ENCODE measurements at places on chromosomes 5 and 9.

DNA sequence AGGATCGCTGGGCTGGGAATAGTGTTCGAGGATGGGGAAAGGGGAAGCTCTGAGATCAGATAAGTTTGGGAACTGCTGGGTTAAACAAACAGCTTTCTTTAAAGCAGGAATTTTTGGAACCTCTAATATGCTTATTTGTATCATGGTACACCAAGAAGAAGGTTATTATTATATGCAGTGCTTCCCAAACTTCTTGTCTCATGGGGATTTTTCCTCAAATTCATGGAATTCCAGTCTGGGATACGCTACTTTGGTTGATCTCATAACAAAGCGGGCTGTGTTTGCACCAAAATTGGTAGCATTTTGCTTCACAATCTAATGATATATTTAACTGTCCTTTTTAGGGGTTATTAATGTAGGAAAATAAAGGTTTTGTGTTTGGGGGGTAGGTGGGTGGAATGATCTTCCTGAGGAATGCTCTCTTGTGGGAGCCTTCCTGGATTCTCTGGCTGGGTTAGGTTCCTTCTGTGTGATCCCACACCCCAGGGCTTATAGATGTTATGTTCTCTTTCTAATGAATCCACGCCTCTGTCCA is 116.2 kb upstream of the PANK3 start:
- no peak for DNase-seq

- DNase-seq = no peak
These were observed 75.9 kb upstream of the NR5A1 start for GRCh38 chr9:124583134-124583533.

GRCh38 chr5:173689171-173689736 is 72.8 kb upstream of the BOD1 start:
- no peak for DNase-seq

- no peak for DNase-seq
These were observed 2295.1 kb upstream of the WWC1 start for GRCh38 chr5:165996201-165996875.

DNA sequence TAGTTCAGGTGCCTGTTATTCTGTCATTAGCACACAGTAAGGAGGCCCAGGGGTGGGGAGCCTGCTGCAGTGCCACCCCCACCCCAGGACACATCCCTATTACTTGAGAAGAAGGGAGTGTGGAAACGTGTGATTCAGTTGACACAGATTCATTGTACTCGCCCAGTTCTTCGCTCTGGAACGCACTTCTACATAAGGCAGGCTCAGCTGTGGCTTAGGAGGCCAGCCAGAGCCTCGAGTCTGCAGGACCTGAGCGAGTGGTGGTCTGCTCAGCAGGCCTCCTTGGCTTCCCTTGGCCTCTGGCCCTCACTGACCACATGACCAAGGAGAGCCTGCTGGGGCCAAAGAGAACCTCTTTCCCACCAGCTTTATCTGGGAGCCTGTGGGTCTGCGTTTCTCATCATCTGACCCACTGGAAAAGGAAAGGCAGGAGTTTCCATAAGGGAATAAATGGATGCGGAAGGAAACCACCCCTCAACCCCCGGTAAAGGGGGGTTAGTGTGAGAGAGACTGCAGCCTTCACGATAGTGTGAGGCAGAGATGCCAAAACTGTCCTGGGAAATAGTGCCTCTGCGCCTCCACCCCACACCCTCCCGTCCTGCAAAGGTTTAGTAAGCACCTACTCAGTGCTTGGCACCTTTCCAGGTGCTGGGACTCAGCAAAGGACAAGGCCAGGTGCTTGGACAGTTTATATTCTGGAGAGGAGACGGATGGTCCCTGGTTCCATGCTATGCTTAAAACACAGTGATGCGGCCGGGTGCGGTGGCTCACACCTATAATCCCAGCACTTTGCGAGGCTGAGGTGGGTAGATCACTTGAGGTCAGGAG is 73.7 kb downstream of the PPARGC1B start:
- no peak for DNase-seq

GRCh38 chr9:84151640-84152039 is 171.0 kb downstream of the RMI1 start:
- DNase-seq = no peak

DNA sequence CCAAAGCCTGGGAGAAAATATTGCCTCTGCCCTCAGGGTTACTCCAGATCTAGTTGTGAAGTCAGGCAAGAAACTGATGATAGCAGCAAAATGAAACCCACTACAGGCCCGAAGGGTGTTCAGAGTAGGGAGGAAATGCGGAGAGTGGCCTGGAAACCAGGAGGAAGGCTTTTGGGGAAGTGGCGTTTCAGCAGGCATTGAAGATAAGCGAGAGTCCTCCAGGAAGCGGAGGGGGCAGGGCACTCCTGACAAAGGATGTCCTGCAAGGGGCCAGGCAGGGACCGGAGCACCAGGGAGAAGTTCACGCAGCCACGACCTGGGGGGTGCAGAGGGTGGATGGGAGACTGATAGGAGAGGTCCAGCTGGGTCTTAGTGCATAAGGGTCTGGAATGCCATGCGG is 7.8 kb upstream of the FOXI1 start:
- DNase-seq = no peak

GRCh38 chr9:78122631-78123030 is 91.0 kb upstream of the GNAQ start:
- DNase-seq = no peak

DNA sequence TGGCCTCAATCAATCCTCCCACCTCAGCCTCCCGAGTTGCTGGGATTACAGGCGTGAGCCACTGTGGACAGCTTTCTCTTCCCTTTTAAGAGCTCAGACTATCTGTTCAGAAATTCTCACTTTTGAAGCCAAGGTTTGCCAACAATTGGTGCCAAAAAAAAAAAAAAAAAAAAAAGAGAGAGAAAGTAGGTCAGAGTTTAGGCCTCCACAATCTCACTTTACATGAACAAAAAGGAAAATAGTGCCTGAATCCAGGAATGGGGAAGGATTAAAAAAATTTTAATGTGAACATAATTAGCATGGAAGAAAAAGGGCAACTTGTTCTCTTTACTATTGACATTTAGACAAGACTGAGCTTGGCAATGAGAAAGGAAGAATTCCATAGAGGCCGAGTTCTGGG is 94.1 kb downstream of the NSG2 start:
- no peak for DNase-seq

DNA sequence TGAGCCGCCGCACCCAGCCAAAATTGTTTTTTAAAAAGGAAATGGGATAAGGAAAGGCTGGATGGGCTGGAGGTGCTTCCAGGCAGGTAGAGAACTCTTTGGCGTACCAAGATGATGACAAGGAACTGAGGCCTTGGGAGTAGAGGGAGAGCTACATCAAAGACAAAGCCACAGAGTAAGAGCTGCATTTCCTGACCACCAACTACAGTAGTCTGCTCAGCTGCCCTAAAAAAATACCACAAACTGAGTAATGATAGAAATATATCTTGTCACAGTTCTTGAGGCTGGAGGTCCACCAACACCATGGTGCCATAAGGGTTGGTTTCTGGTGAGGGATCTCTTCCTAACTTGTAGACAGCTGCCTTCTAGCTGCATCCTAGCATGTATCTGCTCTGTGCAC is 8.2 kb downstream of the OR1K1 start:
- DNase-seq = no peak

DNA sequence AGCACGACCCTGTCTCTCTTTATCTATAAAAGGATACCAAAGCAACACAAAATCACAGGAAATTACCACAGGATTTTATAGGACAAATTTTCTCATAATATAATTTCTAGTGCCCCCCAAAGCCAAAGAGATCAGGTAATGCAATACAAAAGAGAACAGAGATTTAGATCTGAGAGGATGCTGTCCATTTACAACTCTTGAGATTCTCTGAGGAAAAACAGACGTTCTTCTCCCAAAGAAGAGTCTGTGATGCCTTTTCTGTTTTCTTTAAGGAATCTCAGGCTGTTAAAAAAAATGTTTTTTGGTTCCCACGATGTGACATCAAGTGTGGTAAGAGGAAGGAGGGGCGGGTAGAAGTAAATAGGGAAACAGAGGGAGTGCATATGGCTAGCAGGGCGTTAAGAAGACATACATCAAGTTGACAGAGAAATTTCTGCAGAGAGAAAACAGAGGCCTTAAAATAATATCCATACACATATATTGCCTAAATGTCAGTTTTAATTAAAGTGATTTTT is 274.7 kb downstream of the YTHDC2 start:
- no peak for DNase-seq

DNA sequence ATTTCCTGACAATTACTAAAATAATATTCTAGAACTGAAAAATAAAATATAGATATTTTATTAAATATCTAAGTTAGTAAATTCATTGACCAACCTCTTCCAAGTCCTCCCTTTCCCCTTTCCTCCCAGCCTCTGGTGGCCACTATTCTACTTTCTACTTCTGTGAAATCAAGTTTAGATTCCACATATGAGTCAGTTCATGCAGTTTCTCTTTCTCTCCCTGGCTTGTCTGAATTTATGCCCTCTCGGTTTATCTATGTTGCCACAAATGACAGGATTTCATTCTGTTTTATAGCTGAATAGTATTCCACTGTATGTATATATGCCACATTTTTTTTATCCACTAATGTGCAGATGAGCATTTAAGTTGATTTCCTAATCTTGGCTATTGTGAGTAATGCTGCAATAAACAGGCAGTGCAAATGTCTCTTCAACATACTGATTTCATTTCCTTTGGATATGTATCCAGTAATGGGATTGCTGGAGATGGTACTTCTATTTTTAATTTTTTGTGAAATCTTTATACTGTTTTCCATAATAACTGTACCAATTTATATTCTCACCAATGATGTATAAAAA is 52.3 kb downstream of the WDR36 start:
- no peak for DNase-seq

DNA sequence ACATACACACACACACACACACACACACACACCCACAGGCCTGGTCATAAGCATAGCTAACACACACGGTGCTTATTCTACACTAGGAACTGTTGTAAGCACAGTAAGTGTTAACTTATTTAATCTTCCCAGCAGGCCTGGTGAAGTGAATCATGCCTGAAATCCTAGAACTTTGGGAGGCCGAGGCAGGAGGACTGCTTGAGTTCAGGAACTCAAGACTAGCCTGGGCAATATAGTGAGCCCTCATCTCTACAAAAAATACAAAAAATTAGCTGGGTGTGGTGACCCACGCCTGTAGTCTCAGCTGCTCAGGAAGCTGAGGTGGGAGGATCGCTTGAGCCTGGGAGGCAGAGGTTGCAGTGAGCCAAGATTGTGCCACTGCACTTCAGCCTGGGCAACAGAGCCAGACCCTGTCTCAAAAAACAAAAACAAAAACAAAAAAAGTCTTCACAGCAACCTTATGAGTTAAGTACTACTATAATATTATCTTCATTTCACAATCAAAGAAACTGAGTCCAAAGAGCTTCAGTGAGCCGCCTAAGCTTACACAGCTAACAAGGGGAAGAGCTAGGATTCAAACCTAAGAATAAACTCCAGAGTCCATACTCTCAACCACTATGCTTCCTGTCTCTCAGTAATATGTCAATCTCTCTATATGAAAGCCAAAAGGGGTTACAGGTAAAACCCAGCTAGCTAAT is 2.3 kb downstream of the MEGF9 start:
- DNase-seq = no peak

GRCh38 chr5:8349855-8350254 is 480.9 kb downstream of the MTRR start:
- no peak for DNase-seq

- DNase-seq = no peak
These were observed 132.2 kb upstream of the PTGER4 start for GRCh38 chr5:40547557-40547956.

- peak; percentile 77 for DNase-seq
These were observed 52.4 kb downstream of the AHRR start for GRCh38 chr5:373710-374602.

DNA sequence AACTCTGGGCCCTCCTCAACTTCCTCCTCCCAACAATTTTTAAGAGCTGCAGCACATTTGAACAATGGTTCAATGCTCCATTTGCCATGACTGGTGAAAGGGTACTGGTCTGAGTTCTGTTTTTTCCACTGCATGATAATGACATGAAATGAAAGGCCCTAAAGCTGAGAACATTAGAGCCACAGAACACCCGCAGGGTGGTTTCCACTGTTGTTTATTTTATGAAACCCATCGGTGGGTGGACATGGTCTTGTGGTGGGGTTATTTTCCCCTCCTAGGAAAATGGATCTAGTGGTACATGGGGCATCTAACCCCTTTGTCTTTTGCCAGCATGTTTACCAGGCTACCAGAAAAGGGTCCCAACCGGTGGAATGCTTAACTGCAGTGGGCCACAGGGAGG is 71.8 kb downstream of the SMARCA2 start:
- no peak for DNase-seq

- no peak for DNase-seq
These were observed 218.9 kb downstream of the MAT2B start for GRCh38 chr5:163724305-163724704.

DNA sequence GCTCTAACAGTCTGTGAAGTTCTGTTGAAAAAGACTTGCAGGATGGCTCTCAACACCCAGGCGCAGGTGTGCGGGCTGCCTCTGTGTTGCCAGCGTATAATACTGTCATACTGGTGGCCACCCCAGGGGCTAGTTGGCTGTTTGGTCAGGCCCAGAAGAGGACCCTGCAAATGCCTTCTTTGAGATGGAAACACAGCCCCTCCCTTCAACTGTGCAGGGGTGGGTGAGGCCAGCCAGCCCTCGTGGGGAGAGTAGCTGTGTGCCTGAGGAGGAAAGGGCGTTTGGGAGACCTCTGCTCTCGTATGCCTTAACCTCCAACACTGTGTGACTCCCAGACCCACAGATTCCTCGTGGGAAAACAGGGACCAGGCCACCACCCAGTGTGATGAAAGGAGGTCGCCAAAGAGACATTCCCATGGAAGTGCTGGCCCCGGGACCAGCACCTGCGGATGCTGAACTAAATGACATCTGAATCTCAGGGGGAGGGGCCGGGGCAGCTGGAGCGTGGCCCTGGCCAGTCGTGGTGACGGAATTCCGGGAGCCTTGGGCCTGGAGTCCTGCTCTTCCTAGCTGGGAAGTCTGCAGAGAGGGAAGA is 11.3 kb upstream of the SCGB3A1 start:
- DNase-seq = no peak

DNA sequence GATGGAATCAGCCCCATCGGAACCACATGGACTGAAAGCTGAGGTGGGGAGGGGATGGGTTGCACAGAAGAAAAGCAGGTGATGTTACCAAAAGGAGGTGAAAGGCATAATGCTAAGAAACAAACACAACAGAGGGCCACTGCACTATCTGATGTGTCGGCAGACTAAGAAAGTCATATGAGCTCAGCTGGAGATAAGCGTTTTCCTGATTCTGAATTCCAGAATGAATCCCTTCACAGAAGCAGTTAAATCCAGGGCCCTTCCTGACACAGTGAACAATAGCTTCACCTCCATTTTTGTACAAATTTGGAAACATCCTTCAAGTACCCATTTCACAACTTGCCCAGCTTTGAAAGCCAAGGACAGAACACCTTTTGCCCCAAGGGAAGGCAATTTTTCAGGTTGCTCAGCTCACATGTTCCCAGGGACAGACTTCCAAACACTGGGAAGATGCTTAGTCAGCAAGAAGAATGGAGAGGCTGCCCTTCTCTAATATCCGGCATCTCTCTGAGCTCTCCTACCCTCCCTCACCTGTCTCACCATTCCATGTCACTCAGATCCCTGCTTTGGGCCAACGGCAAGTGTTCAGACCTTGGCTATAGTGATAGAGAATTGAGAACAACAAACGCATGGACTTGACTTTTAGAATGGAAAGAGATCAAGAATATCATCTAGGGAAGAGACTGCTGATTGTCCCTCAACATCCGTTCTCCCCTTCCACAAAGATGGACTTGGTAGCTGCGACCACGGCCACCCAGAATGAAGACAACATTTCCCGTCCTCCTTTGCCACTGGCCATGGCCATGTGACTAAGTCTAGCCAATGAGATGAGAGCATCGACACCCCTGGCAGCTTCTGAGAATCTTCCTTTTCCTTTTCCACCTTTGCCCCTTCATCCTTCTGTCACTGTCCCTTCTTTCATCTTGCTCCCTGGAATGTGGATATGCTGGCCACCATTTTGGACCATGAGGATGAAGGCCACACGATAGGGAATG is 68.6 kb upstream of the IL17B start:
- no peak for DNase-seq
